ENCODE measurements at places on chromosomes 3 and 15.

- DNase-seq: no peak
Observed at GRCh38 chr15:74182131-74182530, 8.6 kb downstream of the ISLR start.

GRCh38 chr3:65479990-65480389 lies 558.7 kb downstream of the MAGI1 start:
- DNase-seq: no peak

GRCh38 chr3:5504135-5504534 lies 316.6 kb downstream of the EDEM1 start:
- no peak for DNase-seq

- no peak for DNase-seq
Observed at GRCh38 chr3:27993051-27993450, 248.4 kb upstream of the CMC1 start.

DNA sequence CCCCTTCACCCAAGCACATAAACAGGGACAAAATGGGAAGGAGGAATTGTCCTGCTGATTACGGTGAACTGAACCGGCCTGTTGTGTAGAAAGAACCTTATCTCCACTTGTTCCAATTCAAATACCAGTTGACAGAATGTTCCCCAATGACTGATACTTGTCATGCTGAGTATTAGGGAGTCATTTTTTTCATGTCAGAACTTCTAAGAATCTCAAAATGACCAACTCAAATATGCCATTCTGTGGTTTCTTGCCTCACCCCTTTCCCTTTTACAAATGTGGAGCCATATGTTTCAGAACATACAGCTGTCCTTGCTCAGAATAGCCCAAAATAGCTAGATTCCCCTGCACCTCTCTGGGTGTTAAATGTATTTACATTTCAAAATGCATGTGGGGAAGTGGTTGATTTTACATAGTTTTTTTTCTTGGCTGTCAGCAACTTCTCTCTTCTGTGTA lies 405.9 kb upstream of the TBL1XR1 start:
- DNase-seq: no peak

GRCh38 chr15:40925495-40925862 lies 3.7 kb upstream of the DLL4 start:
- DNase-seq: no peak

DNA sequence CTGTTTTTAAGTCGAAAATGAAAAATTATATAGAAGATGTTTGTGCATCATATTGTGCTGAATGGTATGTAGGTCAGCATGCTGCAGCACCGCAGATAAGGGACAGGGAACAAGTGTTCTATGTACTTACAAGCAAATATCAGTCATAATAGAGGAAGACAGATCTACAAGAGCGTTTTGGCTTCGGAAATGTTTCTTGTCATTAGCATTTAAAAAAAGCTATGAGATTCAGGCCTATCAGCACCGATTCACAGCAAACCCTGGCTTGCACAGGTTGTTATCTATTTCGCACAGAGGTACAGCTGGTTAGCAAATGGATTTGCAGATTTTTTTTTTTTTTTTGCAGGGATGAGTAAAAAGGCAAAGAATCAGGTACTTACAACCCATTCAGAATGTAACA lies 204.2 kb upstream of the TBC1D5 start:
- DNase-seq: no peak

GRCh38 chr3:196721097-196721496 lies 8.9 kb downstream of the PIGX start:
- no peak for DNase-seq

- no peak for DNase-seq
Observed at GRCh38 chr3:120503727-120504616, 53.2 kb upstream of the FSTL1 start.

DNA sequence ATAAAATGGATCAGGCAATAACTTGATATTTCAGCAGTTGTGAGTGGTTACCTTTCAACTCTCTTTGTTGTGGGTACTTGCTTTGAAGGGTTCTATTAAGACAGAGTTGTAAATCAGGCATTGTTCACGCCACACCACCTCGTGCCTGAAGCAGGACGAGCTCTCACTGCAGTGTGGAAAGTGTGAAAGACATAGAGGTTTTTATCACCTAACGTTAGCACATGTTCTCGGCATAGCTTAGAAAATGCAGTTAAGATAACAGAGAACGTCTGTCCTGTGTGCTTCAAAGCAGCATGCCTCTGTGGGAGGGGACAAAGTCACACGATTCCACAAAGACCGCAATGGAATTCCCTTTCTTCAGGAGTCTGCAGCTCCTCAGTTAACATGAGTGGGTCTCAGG lies 7.8 kb downstream of the ADAMTS17 start:
- DNase-seq: no peak

DNA sequence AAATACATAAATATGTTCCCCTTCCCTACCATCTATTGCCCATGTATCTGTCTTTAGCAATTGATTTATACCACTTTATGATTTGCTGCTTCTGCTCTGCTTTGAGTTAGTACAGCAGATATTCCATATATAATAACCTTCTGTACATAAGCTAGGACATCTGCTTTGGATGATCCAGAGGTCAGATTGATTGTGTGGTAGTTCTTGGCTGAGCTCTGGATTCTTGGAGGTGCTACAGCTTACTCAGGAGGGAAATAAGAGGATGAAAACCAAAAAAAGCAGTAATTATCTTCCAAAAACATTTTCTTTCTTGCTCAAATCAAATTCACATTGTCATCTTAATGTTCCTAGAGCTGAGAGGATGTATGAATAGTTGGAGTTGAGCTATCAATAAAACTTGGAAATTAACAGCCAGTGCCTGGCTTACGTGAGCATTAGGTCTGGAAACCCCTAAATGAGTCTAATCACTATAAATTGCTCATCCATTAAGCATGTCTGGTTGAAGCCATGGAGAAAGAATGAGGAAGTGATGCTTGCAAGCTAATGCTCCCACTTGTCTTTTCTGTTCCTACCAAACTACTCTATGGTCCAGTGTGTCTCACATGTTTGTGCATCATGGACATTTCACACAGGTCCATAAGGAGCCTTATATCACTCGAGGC lies 36.3 kb upstream of the TMEM42 start:
- no peak for DNase-seq
